ENCODE measurements at places on chromosomes 11 and 22. TPM values are rescaled to one million over a fixed set of nuclear protein-coding genes. Genes with fewer than 3 reads are reported as not detected.

The TRPM5 gene
- total RNA-seq = not detected

The BIRC3 gene
- 80.0 TPM for total RNA-seq

The LTO1 gene
- total RNA-seq = 23.4 TPM

The LRRN4CL gene
- 0.20 TPM for total RNA-seq

The OR56A1 gene
- not detected for total RNA-seq

The CRYBA4 gene
- 0.48 TPM for total RNA-seq

The PHETA2 gene
- total RNA-seq = 4.5 TPM

The RGL4 gene
- 28.8 TPM for total RNA-seq

The ENTHD1 gene
- total RNA-seq = not detected

DNA sequence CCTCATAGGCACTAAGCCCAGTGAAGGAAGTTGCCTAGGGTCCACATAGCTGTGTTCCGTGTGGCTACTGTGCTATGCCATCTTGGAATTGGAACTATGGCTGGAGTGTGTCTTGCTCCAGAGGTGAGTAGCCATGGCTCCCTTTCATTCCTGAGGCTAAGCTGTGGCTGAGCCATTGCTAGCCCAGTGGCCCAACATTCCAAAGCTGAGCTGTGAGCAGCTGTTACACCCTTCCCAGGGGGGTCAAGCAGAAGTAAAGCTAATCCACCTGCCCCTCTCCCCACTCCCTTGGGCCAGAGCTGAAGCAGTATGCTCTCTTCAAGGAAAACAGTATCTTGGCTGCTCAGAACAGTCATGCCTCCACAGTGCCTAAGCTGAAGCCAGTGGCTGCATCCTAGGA, 51.1 kb downstream of the USP35 start:
- DNase-seq = no peak

DNA sequence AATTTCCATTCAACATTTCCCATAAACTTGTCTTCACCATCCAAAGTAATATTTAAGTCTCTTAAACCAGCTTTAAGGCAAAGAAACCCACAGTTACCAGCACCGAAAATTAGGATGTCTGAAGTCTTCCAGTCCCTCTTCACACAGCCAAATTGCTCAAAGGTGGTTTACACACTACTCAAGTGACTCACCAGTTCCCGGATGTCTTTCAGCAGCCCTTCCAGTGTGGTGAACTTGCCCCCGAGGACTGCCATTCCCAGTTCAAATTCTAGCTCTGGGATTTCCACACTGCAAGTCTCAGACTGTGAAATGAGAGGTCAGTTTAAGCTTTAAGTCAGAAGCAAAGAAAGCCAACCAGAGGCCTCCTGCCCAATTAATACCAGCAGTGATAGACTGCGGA, 5.1 kb downstream of the ZPR1 start:
- DNase-seq = no peak

GRCh38 chr22:39989633-39990032, 5.1 kb upstream of the FAM83F start:
- no peak for DNase-seq

DNA sequence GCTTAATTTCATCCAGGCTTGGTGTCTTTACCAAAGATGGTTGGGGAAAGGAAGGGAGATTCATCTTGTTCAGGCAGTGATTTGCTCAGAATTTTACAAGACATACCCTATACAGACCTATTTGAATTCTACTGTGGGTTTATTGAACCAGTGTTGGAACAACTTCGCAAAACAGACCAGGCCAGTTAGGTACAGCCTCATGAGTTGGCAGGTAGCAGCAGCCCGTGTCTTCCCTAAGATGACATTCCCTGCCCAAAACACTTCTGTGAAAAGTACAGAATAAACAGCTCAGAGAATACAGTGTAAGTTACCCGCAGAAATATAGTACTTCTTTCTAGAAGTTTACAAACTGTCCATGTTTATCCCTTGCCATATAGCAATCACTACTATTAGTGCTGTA, 102.4 kb upstream of the GAL start:
- no peak for DNase-seq

- no peak for DNase-seq
These were observed 133.5 kb downstream of the COMMD9 start for GRCh38 chr11:36155770-36156160.

- DNase-seq = peak; percentile 48
These were observed 4.0 kb downstream of the APBB1 start for GRCh38 chr11:6414874-6415328.

- DNase-seq = no peak
These were observed 8.3 kb downstream of the SEC14L6 start for GRCh38 chr22:30538280-30538679.

DNA sequence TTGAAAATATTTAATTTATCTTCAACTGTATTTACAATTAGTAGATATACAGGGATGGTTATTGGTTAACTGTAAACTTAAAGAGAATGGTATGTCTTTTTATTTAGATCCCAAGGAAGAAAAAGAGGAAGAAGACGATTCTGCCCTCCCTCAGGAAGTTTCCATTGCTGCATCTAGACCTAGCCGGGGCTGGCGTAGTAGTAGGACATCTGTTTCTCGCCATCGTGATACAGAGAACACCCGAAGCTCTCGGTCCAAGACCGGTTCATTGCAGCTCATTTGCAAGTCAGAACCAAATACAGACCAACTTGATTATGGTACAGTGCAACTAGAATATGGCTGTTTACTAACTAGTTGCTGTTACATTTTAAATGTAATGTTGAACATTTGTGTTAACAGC, 12.7 kb upstream of the CNTF start:
- no peak for DNase-seq

GRCh38 chr22:30905696-30906341, 62.8 kb downstream of the MORC2 start:
- DNase-seq = no peak

GRCh38 chr11:20963596-20963995, 294.2 kb downstream of the NELL1 start:
- DNase-seq = no peak

Data from activated CD4-positive, alpha-beta memory T cell treated with anti-CD3 and anti-CD28 coated beads, Interleukin-2, amount 10 ng/mL, durations not matched to agents 7 days and 5 days (primary cell).